Activated CD8-positive, alpha-beta memory T cell treated with anti-CD3 and anti-CD28 coated beads for 24 hours (primary cell): ENCODE measurements at places on chromosomes 5 and 9.

DNA sequence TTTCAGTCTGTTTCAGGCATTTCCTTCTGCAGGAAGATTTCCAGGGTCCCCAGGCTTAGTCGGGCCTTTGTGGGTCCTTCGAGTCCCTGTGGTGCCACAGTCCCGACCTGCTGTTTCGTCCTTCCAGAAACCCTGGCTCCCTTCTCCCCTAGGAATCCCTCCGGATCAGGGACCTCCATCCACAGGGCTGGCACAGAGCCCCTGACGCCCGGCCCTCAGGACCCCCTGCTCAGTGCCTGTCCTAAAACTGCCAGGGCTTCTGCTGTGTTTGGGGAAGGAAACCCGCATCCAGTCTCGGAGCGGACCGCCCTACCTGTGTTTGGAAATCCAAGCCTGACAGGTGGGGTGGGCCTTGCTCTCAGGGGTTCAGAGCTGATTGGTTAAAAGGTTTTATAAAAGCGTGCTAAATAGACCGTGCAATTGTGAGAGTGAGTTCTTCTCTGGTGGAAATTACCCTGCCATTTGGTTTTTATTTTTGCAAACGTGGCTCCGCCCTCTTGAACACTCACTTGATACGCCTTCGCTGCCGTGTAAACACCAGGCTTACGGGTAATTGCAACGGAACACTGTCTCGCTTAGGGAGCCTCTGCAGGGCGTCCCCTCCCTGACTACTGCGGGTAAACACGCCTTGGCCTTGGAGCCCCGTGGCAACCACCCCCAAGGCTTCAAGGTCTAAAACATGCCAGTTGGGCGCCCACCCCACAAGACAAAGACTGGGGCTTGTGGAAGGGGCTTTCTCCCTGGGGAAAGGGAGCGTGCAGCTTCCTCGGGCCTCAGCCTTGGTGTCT, 121.2 kb downstream of the PHF2 start:
- DNase-seq = no peak

DNA sequence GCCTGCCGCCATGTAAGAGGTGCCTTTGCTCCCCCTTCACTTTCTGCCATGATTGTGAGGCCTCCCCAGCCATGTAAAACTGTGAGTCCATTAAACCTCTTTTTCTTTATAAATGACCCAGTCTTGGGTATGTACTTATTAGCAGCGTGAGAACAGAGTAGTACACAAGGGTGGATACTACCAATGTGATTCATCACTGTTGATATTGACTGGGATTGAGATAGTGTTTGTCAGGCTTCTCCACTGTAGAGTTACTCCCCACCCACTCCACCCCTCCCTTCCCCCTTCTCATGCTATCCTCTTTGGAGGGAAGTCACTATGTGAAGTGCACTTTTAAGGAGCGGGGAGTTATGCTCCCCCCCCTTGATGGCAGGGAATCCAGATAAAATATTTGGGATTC, 11.4 kb upstream of the CRHBP start:
- no peak for DNase-seq

DNA sequence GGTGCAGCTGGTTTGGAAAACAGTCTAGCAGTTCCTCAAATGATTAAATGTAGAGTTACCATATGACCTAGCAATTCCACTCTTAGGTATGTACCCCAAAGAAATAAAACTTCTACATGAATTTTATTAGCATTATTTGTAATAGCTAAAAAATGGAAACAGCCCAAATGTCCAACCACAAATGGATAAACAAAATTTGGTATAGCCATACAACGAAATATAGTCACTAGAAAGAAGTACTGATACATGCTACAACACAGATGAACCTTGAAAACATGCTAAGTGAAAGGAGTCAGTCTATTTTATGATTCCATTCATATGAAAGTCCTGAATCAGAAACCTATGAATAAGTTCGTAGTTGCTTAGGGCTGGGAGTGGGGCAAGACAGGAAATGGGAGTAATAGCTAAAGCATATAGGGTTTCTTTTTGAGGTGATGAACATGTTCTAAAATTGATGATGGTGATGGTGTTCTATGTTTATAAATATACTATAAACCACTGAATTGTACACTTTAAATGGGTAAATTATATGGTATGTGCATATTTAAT, 6.3 kb downstream of the GDF9 start:
- DNase-seq = no peak

- DNase-seq = peak; percentile 42
Measured at GRCh38 chr9:40928803-40929487, 199.5 kb downstream of the FOXD4L6 start.
